ENCODE measurements at places on chromosomes 4 and X. TPM values are rescaled to one million over a fixed set of nuclear protein-coding genes. Genes with fewer than 3 reads are reported as not detected.

Gene ASB11
- total RNA-seq: not detected

Gene BEND2
- not detected for total RNA-seq

Gene FAM47E
- total RNA-seq: 0.54 TPM

Gene ARSD
- 9.2 TPM for total RNA-seq

Gene WDR17
- 2.0 TPM for total RNA-seq

- no peak for DNase-seq
Observed at GRCh38 chr4:42235304-42236021, 83.0 kb upstream of the BEND4 start.

- no peak for DNase-seq
Observed at GRCh38 chrX:72297953-72298730, 7.6 kb downstream of the CITED1 start.

GRCh38 chr4:57119054-57119651 is 9.0 kb upstream of the IGFBP7 start:
- peak; percentile 97 for DNase-seq

DNA sequence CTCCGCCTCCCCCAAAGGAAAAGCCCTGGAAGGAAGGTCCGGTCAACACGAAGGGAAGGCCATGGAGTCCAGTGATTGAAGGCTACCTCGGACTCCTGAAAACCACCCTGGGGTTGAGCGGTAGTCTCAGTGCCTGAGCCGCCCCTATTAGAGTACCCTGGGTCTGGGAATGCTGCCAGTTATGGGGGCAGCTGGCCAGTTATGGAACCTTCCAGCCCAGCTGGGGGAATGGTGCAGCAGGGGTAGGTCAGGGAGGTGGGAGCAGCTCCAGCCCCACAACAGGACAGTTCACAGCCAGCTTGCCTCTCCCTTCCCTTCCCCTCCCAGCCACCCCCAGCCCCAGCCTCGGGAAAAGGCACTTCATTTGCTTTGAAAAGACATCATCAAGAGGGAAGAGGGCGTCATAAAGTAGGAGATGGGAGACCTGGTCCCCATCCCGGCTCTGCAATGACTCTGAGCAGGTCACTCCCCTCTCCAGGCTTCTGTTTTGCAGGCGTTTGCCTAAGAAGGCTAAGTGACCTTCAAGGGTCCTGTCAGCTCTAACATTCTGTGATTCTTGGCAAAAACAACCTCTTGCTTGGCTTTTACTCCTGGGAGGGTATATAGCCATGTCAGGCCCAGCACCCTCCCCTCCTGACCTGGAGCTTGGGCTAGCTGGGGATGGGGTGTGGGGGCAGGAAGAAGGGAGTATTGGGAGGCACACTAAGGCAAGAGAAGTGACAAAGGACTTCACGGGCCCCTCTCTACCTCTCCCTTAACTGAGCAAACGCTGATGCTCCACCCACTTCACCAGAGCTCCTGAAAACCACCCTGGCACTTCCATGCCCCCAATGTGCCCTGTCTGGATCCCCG is 8.0 kb downstream of the APLN start:
- no peak for DNase-seq

DNA sequence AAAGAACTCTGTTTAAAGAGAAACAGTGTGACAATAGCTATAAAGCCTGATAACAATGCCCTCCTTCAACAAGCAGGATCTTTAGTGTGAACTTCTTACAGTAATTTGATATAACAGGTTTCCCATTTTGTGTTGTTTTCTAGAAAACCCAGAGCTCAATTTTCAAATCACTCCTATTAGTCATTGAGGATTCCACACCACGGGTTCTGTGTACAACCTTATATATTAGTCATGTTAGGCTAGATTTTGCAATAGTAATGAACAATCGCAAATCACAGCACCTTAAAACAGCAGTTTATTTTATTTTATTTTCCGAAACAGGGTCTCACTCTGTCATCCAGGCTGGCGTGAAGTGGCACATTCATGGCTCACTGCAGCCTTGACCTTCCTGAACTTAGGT is 1020.9 kb upstream of the INTU start:
- peak; percentile 34 for DNase-seq

GRCh38 chr4:148454835-148455234 is 12.6 kb upstream of the NR3C2 start:
- DNase-seq: no peak

DNA sequence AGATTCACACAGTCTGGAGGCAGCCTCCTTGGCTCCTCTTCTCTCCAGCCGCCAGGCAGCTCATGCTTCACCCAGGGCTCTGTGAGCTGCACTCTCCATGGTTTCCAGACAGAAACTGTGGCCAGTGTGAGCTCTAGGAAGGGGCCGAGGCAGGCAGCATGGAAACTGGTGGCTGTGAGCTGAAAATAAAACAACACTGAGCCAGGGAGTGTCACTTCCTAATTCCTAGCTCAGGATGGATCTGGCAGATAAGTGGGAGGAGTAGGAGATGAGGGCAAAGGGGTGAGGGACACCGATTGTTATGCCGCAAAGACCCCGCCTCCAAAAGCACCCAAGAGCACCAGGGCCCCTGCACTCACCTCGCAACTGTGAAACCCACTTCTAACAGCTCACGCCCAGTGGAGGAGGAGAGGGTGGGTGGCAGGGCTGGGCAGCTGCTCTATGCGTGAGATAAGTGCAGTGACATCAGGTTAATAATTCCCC is 69.8 kb downstream of the FHDC1 start:
- no peak for DNase-seq

- DNase-seq: no peak
Observed at GRCh38 chr4:40193016-40193571, 3.7 kb upstream of the RHOH start.

DNA sequence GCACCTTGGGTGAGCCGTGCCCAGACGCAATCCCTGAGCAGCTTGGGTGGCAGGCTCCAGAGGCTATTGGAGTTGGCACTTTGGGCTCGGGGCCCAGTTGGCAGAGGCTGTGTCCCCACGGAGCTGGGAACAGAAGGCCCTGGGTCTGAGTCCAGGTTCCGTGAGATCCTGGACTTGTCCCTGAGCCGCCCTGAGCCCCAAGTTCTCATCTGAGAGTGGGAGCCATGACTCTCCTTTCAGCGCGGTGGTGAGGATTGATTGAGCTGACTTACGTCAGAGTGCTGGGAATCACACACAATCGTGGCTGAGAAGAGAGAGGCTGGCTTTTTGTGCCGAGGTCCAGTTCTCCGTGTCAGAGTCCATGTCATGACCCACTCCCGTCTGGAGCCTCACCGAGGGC is 98.0 kb downstream of the PSAPL1 start:
- DNase-seq: no peak

DNA sequence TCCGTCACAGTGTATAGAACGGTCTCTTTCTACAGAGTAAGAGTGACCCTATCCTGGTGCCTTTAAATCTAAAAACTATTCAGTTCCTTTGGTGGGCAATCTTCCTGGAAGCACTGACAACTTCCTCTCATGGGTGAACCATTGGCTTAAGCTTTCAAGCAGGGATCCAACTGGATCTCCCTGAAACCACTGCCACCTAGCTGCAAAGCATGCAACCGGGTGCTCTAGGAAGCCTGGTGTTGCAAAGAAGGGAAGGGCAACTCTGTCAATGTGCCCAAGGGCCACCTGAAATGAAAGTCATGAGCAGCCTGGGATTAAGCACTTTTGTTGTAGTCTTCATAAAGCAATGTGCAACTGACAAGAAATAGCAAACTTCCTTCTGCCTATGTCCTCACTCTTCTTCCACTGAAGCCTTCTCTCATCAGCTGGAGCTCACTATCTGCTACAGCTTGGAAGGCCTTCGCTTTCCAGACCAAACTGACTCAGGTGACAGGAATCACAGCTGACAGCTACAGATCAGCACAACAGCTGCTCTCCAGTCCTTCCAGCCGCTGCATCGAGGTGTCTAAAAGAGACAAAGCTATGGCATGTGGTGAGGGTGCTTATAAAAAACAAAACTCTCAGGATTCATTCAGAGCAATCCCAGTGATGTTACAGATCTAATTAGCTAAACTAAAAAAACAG is 46.1 kb downstream of the SETD7 start:
- DNase-seq: no peak

DNA sequence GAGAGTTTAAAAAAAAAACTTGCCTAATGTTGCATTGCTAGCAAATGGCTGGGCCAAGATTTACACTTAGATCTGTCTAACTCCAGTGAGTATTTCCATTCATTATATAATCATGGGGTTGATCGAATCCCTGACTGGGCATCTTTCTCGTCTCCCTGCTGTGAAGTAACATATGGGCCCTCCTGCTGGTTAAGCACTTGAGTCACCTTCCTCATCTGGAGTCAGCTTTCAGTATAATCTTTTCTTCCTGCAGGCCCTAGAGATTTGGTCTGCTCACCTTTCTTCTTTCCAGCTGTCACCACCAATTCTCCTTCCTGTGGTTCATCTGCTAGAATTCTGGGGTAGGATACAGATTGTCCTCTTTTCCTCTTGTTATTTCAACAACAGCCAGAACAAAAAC is 41.6 kb downstream of the TIGD2 start:
- DNase-seq: no peak
